Body of pancreas (tissue), 4 donors: ENCODE measurements at places on chromosomes 5 and 9. TPM values are rescaled to one million over a fixed set of nuclear protein-coding genes. Genes with fewer than 3 reads are reported as not detected.
A peak's percentile ranks its signal among the peaks of the same experiment; 100 is the strongest.

The PTPRD gene
- total RNA-seq: 4.3 TPM

The EPB41L4B gene
- total RNA-seq: 122 TPM

The PRR7 gene
- 0.78 TPM for total RNA-seq

DNA sequence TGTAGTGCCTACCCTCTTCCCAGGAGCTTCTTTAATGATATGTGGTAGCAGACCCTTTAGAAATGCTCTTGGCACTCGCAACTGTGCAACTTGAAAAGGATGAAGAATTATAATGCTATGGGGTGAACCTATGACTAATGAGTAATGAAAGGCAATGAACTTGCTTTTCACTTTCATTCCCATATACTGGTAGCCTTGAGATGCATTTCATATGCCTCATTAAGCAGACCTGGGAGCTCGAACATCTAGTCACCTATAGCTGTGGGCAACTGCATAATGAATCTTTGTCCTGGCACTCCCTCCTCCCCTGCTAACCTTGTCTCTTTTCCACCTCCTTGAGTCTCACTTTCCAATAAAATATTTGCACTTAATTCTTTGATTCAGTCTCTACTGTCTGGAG is 605.9 kb upstream of the DAB2 start:
- H3K36me3 ChIP-seq: no peaks in the 10 kb centered on the region
- H3K4me1 ChIP-seq: no peaks in the 10 kb centered on the region
- no peak overlapping the region for H3K4me3 ChIP-seq
- H3K27me3 ChIP-seq: no peaks in the 10 kb centered on the region
- H3K27ac ChIP-seq: no peak overlapping the region
- no peak for DNase-seq

DNA sequence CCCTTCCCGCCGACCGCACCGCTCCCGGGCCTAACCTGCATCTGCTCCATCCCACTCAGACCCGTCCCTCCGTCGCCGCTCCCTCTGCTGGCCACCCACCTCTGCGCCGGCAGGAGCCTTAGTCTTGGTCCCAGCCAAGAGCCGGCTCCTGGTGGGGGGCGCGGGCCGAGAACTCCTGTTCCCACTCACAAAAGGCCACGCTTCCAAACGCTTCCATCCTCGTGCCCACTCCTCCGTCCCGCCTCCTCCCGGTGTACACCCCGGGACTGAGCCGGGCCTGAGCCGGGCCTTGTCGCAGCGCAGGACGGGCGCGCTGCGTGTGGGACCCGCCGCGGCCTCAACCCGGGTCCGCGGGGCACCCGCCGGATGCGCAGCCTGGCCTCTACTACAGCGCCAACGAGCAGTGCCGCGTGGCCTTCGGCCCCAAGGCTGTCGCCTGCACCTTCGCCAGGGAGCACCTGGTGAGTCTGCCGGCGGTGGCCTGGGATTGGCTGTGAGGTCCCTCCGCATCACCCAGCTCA is 7.5 kb downstream of the ADAMTS13 start:
- DNase-seq: peak; percentile 39
- H3K27me3 ChIP-seq: no peaks in the 10 kb centered on the region
- H3K27ac ChIP-seq: no peak overlapping the region
- H3K4me3 ChIP-seq: no peak overlapping the region

- no peak for DNase-seq
- H3K36me3 ChIP-seq: no peaks in the 10 kb centered on the region
- no peak overlapping the region for H3K27ac ChIP-seq
- no peak overlapping the region for H3K4me3 ChIP-seq
Measured at GRCh38 chr9:89514337-89514736, 16.4 kb upstream of the SEMA4D start.

GRCh38 chr5:7849681-7850394 is 1.1 kb downstream of the CFAP90 start:
- no peaks in the 10 kb centered on the region for H3K36me3 ChIP-seq
- H3K4me1 ChIP-seq: peaks cover 20% of the 10 kb centered on the region
- H3K4me3 ChIP-seq: no peak overlapping the region
- H3K27me3 ChIP-seq: no peaks in the 10 kb centered on the region
- peak; percentile 21 for DNase-seq
